ENCODE measurements at places on chromosomes 6 and 20. TPM values are rescaled to one million over a fixed set of nuclear protein-coding genes. Genes with fewer than 3 reads are reported as not detected.

The IP6K3 gene
- 0.36 TPM for polyA plus RNA-seq

The KHDRBS2 gene
- polyA plus RNA-seq, result 10.3 TPM

The B3GALT4 gene
- 8.1 TPM for polyA plus RNA-seq

GRCh38 chr6:156511570-156511969, 265.6 kb upstream of the ARID1B start:
- DNase-seq, result no peak

DNA sequence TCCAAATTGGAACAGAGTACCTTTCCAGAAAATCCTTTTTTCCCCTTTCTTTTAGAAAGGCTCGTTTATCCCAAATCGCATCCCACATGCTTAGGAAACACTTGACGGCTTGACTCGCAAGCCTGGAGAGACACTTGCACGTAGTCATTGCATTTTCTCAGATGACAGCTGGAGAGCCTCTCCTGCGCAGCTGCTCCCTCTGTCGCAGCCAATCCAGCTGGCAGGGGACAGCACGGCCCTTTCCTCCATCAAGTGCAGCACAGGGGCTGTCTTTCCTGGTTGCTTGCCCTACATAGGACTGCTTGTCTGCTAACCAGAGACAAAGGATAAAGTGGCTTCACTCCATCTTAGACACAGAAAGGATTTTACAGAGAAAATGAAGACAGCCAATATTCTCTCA, 77.6 kb upstream of the RGS17 start:
- no peak for DNase-seq

The DPPA5 gene
- not detected for polyA plus RNA-seq

Data from spinal cord (tissue), 10 donors.